ENCODE measurements at places on chromosomes 1 and 21.

DNA sequence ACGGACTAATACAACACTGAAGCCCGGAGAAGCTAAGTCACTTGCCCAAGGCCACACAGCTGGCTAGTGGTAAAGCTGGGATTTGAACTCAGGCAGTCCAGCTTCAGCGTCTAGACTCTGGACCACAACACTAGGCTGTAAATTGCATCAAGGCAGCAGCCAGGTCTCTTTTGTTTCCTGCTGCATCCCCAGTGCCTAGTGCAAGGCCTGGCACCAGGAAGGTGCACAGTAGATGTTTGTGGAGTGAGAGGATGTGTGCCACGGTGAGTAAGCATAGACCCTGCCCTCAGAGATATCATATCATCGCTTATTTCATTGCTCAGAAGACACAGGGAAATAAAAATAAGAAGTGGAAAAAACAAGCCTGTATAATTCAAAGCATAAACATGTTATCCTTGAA is 40.9 kb downstream of the IGSF21 start:
- no peak for DNase-seq

- no peak for DNase-seq
These were observed 20.9 kb upstream of the LYPLAL1 start for GRCh38 chr1:219152751-219153150.

- no peak for DNase-seq
These were observed 5.0 kb upstream of the FCAMR start for GRCh38 chr1:206975306-206975705.

DNA sequence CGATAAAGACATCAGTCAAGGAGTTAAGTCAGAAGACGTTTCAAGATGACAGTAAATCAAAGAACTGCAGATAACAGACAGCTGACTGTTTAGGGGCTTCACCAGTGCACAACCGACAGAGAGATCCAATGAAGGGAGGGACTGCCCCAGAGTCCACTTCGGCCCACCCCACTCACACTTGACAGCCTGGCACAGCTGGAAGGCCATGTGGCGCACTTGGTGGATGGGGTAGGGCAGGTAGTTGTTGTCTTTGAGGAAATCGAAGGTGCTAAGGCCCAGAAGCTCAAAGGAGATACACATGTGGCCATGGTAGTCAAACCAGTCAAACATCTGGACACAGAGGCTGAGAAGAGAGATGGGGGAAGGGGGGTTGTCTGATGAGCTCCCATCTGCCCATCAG is 4.4 kb upstream of the SCAMP3 start:
- no peak for DNase-seq
